ENCODE measurements at places on chromosomes 3 and 15.
A peak's percentile ranks its signal among the peaks of the same experiment; 100 is the strongest.

GRCh38 chr3:46012246-46012645, 15.0 kb downstream of the XCR1 start:
- DNase-seq, result no peak

DNA sequence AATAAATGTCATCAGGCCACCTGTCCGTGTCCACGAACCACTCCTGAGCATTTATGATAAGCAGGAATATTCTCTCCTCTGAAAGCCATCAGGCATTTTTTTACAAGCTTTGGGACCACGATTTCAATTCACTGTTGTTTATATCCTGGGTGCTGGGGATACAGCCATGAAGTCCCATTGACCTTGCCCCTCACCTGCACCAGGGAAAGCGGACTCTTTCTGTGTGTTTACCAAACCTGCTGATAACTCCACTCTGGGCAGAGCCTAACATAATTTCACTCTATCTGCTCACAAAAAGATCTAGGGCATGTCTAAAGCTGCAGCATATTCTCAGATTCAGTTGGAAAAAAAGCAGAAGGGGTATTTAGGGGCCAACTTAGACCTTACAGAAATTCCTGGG, 4.8 kb downstream of the DNASE1L3 start:
- no peak for DNase-seq

DNA sequence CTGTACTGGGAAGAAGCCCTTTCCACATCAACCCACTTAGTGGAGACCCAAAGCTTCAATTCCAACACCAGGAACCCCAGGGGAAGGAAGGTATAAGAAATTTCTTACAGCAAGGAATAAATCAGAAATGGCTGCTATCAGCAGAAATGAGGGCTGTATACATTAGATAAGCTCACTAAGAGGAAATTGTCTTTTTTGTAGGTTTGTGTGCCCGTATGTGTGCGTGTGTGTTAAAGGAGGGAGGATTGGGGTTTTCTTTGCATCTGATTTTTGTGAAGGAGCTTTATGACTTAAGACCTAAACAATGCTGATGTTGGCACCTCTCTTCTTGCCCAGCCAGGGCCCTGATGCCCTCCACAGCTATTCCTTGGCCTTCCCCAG, 18.6 kb downstream of the ARRDC4 start:
- no peak for DNase-seq

DNA sequence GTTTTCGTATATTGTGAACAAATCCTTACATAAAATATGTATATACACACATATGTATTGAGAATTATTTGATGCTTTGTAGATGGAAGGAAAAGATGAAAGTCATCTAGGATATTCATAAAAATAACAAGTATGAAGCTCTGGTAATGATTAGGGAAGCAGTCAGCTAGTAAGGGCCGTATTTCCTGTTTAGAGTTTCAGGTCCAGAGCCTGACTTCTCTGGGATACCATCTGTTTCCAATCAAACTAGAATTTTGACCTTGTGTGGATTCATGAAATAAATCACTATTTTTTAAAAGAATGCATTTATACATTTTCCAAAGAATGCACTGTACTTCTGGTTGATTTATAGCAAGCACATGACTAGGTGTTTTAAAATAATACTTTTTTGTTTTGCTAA, 156.1 kb upstream of the CGNL1 start:
- no peak for DNase-seq

- no peak for DNase-seq
Observed at GRCh38 chr3:57675530-57675929, 17.3 kb downstream of the DENND6A start.

GRCh38 chr15:59292442-59293151, 80.1 kb downstream of the MYO1E start:
- DNase-seq, result no peak

DNA sequence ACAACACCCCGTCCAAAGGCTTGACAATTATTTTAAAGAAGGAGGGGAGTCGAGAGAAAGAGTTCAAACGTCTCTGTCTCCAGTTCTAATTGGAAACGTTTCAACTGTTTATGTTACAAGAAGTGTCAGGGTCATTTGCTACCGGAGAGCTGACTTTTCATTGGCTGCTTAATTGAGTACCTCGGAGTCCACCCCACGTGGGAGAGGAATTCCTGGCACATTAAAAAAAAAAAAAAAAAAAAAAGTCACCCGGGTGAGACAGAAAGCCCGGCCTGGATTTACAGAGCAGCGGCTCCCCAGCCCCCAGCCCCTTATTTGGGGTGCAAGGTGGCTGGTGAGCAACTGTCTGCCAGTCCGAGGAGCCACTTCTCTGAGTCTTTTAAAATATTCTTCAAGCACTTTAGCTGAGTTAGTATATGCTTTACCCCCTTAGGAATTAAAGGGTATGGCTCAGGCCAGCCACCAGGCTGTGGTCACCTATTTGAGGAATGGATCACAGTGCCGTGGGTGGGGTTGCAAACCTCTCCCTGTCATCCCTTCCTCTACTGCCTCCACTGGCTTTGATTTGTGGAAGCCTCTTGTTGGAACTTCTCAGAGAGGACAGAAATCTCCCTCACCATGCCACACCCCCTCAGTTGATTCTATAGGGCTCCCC, 3.9 kb upstream of the TLE3 start:
- no peak for DNase-seq

- peak; percentile 72 for DNase-seq
Observed at GRCh38 chr3:107846279-107846852, 244.5 kb downstream of the CD47 start.

- peak; percentile 86 for DNase-seq
Observed at GRCh38 chr3:52446631-52447511, 2.0 kb upstream of the SEMA3G start.

- no peak for DNase-seq
Observed at GRCh38 chr15:25787381-25787780, 75.7 kb downstream of the ATP10A start.

- DNase-seq, result no peak
Observed at GRCh38 chr3:5568451-5568850, 380.9 kb downstream of the EDEM1 start.

DNA sequence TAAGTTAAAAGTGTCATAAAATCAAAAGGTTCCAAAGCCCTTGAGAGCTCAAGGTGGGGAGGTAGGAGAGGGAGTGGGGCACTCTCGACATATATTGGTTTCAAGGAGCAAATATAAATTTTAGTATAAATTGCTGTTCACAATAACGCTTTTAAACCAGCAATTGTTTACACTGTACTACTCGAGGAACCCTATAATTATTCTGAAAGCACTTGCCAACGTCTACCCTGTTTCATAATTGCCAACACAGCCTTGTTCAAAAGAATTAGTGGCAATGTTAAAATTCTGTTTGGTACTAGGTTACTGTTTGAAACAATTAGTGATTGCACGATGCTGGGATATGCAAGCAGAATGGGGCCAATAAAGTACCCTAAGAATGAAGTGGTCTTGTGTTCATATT, 76.3 kb upstream of the ICE2 start:
- no peak for DNase-seq

- DNase-seq, result no peak
Observed at GRCh38 chr3:52430416-52430810, 14.5 kb downstream of the SEMA3G start.

- DNase-seq, result no peak
Observed at GRCh38 chr15:63715818-63716217, 117.9 kb downstream of the HERC1 start.

GRCh38 chr15:57625703-57626448, 34.2 kb downstream of the MYZAP start:
- DNase-seq, result no peak

DNA sequence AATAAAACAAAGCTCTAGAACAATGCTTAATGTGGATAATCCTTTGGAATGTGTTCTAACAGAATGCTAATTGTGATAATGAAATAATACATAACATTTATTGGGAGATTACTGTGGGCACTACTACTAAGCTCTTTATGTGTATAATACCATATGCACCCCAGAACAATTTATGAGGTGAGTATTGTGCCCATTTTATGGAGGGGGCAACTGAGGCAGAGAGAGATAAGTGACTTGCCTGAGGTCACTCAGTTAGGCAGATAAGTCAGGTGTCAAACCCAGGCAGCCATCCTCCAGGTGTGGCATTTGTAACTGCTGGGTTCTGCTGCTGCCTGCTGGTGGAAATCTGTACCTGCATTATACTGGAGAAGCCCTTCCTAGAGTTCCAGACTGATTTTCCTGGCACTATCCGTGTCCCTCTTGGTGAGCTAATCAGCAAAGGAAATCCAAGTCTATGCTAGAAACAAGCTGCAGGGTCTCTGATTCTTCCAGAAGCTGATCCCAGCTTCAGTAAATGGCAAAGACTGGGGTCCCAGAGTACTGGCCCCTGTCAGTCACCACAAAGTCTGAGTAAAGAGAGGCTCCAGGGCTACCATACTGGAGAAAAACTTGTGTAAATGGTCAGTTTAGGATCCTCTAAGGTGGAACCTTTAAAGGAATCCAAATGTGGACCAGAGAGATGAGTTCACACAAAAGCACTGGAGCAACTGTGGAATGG, 22.6 kb upstream of the RBP1 start:
- no peak for DNase-seq

Data from Right ventricle myocardium inferior (tissue), 1 donor.